ENCODE measurements at places on chromosomes 11 and 22.

GRCh38 chr11:113277907-113278306 lies 36.5 kb upstream of the TTC12 start:
- H3K36me3 ChIP-seq: peaks cover 20% of the 10 kb centered on the region
- H3K4me1 ChIP-seq: peaks cover 11% of the 10 kb centered on the region
- peaks cover 3% of the 10 kb centered on the region for H3K27me3 ChIP-seq
- DNase-seq: no peak
- no peak overlapping the region for H3K4me3 ChIP-seq

GRCh38 chr22:19226428-19226827 lies 47.9 kb upstream of the SLC25A1 start:
- no peak overlapping the region for H3K27ac ChIP-seq
- H3K36me3 ChIP-seq: peaks cover 25% of the 10 kb centered on the region
- no peak overlapping the region for H3K4me3 ChIP-seq
- H3K27me3 ChIP-seq: peaks cover 7% of the 10 kb centered on the region

- H3K27me3 ChIP-seq: peaks cover 100% of the 10 kb centered on the region
- peaks cover 57% of the 10 kb centered on the region for H3K4me1 ChIP-seq
- H3K4me3 ChIP-seq: peak overlapping the region; percentile 85
- H3K27ac ChIP-seq: no peak overlapping the region
- DNase-seq: no peak
Measured at GRCh38 chr11:20161923-20162744, 1.9 kb upstream of the DBX1 start.

GRCh38 chr22:41925783-41926460 lies 684 bp downstream of the TNFRSF13C start:
- peaks cover 27% of the 10 kb centered on the region for H3K4me1 ChIP-seq
- peaks cover 4% of the 10 kb centered on the region for H3K36me3 ChIP-seq
- H3K4me3 ChIP-seq: peak overlapping the region; percentile 72
- DNase-seq: peak; percentile 79
- H3K27ac ChIP-seq: no peak overlapping the region

DNA sequence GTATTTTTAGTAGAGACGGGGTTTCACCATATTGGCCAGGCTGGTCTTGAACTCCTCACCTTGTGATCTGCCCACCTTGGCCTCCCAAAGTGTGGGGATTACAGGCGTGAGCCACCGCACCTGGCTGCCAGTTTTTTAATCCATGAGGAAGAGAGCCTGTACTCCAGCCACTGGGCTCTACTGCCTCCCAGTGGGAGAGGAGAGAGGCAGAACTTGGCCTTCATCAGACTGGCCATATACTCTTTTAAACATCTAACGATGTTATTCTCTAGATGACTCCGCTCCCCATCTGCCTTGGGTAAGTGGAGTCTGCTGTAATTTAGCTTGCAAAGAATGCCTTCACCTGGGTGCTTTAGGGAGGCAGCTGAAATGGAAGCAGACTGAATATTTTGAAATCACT lies 34.6 kb downstream of the SLC6A5 start:
- peaks cover 16% of the 10 kb centered on the region for H3K27me3 ChIP-seq
- no peak overlapping the region for H3K27ac ChIP-seq
- H3K4me1 ChIP-seq: peaks cover 19% of the 10 kb centered on the region
- no peak for DNase-seq
- no peaks in the 10 kb centered on the region for H3K36me3 ChIP-seq
